ENCODE measurements at places on chromosomes 11 and 22. TPM values are rescaled to one million over a fixed set of nuclear protein-coding genes. Genes with fewer than 3 reads are reported as not detected.

CALCB gene
- polyA plus RNA-seq: 0.19 TPM

MUC2 gene
- polyA plus RNA-seq: 0.18 TPM

DNA sequence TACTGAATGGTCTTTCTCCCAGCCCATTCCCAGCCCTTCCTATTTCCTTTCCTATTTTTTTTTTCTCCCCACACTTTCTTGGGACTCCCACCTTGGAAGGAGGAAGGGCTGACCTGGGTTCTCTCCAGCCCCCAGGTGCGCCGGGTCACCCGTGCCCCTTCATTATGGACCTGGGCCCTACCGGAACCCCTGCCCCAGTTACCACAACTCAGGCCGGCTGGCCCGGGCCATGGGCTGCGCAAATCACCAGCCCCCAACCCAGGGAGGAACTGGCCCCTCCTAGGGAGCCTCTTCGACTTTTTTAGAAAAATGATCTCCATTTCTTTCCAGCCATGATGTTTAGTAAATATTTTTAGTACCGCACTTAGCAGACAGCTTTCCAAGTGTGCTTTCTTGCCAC is 62.2 kb downstream of the MORC2 start:
- DNase-seq: no peak

- DNase-seq: no peak
Measured at GRCh38 chr11:96781082-96781481, 391.3 kb downstream of the JRKL start.

DNA sequence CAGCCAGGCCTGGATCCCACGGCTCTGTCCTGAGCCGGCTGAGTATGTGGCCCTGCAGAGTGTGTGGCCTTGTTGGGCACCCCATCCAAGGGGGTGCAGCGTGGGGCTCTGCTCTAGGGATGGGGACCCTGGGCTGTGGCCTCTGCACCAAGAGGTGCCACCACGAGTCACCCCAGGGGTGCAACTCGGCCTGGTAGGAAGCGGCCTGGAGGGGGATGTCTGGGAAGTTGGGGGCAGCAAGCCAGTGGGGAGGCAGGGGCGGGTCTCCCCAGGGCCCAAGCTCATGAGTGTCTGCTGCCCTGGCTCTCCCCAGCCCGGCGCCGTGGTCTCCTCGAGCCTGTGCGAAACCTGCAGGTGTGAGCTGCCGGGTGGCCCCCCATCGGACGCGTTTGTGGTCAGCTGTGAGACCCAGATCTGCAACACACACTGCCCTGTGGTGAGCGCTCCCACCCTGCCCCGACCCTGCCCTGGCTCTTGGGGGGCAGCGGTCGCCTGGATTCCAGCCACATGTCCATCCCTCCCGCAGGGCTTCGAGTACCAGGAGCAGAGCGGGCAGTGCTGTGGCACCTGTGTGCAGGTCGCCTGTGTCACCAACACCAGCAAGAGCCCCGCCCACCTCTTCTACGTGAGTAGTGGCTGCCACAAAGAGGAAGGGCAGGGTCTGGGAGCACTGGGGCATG is 24.2 kb upstream of the MUC5B start:
- DNase-seq: no peak

GRCh38 chr11:120649316-120649715 is 137.8 kb downstream of the GRIK4 start:
- no peak for DNase-seq
